ENCODE measurements at places on chromosomes 1 and 21.

GRCh38 chr21:40276001-40276400, 408.8 kb downstream of the PCP4 start:
- no peak for DNase-seq

DNA sequence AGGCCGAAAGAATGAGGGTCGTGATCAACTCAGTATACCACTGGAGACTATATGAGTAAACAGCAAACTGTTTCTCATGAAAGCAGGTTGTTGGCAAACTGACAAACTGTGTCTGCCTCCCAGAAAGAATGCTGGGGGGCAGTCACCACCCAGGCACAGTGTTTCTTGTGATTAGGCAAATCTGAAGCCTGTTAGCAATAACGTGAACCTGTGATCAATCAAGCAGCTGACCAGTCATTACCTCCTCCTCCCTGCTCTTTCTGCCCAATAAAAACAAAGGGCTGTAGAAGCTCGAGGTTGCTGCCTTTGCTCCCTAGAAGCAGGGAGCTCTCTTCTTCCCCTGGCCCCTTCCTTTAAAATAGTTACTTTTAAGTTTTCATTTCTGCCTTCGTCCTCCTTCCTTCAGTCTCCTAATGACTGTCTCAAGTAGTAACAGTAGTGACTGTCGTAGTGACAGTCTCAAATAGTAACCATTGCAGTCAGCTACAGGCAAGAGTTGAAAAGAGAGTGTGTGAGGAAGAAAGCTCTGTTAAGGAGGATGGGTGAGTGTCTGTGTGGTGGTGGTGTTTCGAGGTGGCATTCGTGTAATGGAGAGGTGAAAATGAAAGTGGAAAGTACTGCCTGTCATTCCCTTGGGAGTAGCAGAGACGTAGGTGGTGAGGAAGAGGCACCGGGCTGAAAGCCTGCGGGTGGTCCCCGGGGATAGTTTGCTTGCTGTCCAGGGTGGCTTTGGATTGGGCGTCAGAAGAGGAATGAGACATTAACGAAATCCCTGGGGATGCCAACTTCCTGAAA, 14.5 kb downstream of the HHAT start:
- no peak for DNase-seq

DNA sequence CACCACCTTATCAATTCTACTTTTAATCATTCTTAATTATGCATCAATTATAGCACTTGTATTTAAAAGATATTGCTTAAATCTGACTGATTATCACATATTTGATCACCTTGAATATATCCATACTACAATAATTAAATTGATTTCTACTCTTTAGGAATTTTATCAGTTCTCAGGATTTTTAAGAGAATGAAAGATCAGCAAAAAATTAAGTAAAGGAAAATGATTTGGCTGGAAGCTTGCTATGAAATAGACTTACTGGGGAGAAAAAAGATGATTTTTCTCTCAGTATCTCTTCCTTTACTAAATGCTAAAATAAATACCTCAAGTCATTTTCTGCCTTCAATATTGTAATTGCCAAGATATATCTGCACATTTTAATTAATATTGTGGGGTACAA, 848.6 kb downstream of the LTN1 start:
- DNase-seq = no peak

- no peak for DNase-seq
Measured at GRCh38 chr1:17762313-17762712, 7.2 kb downstream of the ACTL8 start.
